Cerebellar cortex (tissue), 1 donor: ENCODE measurements at places on chromosomes 3 and 15.

- DNase-seq, result no peak
Observed at GRCh38 chr3:94406595-94406994, 343.7 kb downstream of the NSUN3 start.

- no peak for DNase-seq
Observed at GRCh38 chr3:190024912-190025311, 95.8 kb downstream of the P3H2 start.

- no peak for DNase-seq
Observed at GRCh38 chr3:193803288-193803687, 210.3 kb downstream of the OPA1 start.

DNA sequence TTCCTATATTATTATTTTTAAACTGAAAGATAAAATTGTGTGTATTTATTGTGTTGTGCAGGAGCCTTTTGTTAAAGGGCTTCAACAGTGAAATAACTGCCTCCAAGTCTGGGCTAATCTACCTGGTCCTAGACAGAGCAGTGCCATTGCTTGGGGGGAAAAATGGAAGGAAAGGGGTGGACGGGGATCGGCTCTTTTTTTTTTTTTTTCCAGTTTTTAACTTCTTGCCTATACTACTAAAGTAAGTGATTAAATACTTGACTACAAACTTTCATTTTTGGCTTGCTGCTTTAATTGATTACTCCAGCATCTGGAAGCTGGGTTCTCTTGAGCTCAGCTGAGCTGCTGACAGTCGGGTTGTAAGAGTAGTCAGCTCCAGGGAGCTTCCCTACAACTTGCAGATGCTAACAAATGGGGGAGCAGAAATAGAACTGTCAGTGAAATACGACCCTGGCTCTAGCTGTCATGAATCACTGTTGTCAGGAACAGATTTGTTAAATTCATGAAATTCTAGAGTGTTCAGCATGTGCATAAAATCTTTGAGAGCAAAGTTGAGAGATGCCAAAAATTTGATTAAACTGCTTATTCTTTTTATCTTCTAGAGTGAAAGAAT lies 276.7 kb downstream of the ROBO1 start:
- no peak for DNase-seq

GRCh38 chr3:88117683-88118082 lies 32.1 kb upstream of the C3orf38 start:
- no peak for DNase-seq

DNA sequence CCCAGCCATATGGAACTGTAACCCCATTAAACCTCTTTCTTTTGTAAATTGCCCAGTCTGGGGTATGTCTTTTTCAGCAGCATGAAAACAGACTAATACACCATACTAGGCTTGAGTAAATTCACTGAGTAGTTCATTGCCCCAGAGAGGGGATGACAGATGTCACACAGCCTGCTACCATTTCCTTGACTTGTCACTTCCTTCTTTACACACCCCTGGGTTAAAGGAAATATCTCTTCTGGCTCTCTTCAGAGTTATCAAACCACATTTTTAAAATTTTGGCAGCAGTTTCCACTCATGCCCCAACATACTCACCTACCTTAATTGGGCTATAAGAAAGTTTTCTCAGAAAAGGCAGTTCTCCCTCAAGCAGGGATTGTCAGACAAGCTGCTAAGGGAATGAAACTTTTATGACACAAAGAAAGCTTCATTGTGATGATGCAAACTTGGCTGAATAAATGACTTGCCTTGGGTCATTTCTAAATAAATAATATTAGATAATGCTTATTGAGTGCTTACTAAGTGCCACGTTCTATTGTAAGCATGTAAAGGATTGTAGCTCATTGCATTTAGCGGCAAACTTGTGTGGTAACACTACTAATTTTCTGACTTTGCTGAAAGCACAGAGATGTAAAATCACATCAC lies 68.0 kb upstream of the RBMS3 start:
- DNase-seq, result no peak

DNA sequence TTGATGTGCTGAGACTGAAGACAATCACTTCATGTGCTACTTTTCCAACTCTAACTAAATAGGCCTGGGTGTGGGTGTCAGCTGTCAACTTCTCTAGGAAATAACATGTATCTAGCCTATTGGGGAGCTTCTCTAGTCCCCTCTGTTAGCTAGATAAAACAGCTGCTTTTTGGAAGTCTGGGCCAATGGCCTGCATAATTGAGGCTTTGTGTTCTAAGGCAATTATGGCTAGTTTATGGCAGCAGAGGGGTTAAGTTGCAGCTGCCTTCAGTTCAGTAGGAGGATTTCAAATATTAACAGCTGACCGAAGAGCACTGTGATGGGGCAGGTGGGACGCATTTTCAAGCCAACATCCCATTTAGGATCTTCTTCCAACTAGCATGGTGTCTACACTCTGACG lies 6.4 kb downstream of the COL8A1 start:
- no peak for DNase-seq

DNA sequence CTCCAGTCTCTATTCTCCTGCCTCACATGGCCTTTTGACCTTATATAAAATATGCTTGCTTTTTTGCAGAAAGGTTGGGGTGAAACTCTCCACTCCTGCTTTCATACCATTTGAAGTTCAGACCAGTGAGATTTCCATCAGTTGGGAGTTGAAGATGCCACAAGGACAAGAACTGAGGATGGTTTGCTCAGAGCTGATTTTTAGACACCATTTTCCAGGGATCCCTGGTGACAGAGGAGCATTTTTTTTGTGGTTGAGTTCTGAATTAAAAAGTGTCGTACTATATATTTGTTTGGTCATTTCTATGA lies 8.8 kb upstream of the TM4SF1 start:
- DNase-seq, result no peak

DNA sequence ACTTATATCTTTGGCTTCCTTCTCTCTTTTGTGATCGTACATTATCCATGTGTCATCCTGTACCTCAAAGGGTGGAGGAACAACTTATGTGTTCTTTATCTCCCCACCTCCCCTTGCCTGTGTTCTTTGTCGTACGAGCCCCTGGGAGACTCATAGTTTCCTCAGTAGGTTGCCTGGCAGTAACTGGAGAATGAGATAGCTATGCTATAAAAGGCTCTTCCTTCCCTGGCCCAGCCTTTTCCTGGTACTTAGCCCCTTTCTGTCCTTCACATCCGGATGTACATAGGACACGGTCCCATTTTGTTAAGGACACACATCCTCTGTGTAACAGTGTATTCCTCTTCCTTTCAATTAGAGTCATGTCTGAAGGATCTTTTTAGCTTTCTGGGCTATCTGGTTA lies 32.1 kb downstream of the PLCL2 start:
- DNase-seq, result no peak

DNA sequence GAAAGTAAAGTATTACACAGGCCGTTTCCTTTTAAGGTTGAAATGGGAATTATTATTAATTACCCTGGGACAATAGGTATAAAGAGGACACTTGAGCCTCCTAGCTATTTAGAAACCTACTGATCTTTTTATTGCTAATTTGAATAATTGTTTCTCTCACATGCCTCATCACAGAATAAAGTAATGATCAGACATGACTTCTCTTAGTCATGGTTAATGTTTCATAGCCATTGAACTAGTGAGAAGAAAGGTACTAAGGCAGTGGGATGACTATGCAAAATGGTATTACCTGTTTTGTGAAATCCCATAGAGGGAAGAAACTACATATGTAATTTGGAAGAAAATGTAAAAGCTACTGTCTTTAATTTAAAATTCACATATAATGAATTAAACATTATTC lies 85.6 kb downstream of the EPHA6 start:
- no peak for DNase-seq

DNA sequence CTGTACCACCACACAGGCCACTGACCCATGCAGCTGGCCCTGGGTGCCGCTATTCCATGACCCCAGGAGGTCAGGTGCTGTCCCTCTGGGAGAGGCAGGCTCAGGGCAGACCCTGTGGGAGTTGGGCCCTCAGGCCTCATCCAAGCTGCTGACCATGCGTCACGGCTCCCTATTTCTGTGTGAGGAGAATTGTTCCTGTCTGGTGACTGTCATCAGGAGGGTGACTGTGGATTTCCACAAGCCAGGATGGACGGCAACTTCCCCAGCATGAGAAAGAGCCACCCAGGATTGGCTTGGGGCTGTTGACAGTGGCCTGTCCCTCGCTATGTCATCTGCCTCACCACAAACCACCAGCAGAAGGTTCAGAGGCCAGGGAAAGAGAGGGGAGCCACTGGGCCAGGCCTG lies 41.4 kb downstream of the ZDHHC19 start:
- DNase-seq, result no peak

DNA sequence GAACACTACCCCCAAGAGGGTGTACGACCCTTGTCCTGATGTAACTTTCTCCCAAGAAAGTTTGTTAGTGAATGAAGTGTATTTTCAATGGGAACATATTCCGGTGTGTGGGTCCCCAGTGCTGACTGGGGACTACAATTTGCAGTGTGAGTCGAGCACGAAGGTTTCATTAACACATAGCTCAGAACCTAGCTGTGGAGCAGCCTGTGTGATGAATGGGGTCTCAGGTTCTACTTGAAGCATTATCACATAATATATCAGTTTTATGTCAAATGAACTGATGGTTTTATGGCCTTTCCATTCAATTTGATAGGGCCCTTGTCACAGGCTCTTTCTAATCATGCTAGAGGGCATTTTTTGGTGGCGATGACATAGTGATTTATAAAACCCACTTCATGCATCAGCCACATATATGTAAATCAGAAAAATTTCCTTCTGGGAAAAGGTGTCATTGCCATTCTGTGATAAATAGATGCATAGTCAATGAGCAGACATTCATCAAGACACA lies 44.1 kb downstream of the RETNLB start:
- DNase-seq, result no peak

- DNase-seq, result no peak
Observed at GRCh38 chr3:8552223-8552762, 50.7 kb downstream of the LMCD1 start.

- DNase-seq, result no peak
Observed at GRCh38 chr3:194939532-194939909, 253.8 kb downstream of the FAM43A start.

DNA sequence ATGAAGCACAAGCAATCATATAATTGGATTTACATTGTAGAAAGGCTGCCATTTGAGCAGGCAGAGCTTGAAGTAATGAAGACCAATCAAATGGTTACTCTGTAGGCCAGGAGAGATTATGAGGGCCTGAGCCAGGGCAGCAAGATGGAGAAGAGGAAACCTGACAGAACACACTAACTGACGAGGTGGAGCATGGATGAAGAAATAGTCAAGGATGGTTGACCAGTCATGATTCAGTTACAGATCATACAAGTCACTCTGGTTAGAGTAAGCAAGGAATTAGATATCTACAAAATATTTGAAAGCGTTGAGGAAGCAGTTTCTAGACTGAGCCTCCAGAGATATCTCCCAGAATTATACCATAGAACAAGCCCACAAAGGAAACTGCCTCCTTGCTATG lies 101.8 kb upstream of the THSD4 start:
- no peak for DNase-seq

GRCh38 chr3:152857082-152857481 lies 22.2 kb downstream of the P2RY1 start:
- DNase-seq, result no peak

- no peak for DNase-seq
Observed at GRCh38 chr15:48381861-48382260, 50.6 kb downstream of the DUT start.

DNA sequence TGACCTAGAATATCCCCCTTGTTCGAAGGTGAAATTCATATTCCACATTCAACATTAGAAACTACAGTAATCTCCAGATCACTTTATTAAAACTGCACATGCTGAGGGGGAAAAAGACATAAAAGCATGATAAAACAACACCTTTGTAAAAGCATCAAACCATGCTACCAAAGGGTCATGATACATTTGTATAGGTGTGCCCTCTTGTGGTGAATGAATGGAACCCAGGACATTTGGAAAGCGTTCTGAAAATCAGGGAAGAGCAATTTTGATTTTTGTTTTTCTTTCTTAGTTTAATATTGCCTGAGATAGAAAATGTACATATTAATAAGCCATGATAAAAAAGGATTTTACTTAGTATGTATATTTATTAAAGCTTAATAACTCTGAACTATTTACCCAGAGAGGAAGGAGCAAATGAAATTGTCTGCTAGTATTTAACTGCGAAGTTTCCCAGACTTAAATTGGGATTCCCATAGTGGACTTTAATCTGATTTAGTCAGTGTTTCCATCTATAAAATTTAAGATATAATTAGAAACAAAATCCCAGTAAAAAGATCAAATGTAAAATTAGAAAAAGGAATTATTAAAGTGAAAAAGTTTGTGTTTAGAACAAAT lies 105.8 kb upstream of the ARL6 start:
- peak; percentile 53 for DNase-seq

DNA sequence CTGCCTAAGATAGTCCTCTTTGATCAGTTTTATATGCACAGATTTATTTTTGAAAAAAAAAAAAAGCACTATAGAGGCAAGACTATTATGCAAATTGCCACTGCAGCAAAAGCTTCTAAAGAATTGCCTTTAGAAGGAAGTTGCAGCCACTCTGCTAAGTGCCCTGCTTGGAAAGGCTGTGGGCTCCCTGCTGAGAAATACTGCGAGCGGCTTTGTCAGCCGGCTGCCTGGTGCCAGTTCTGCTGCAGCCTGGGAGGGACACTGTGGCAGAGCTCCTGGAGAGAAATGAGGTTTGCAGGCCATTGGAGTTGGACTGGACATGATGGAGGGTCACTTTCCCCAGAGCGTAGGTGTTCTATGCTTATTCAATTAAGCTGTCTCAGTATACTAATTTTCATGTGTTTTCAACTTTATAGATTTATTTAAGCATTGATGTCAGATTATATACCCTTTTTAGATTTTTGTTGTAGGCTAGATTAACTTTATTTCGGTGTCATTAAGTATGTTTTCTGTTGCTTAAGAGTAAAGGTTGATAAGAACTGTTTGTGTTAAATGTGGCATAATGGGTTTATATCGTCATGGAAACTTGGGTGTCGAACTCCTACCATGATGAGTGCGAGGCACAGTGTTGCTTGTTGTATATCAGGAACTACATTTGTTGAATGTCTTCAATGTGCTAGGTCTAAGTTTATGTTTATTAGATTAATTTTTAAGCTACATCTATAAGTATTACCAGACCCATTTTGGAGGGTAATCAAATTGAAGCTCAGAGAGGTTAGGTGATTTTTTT lies 6.6 kb downstream of the MAP2K5 start:
- DNase-seq, result peak; percentile 85

- DNase-seq, result no peak
Observed at GRCh38 chr3:194931347-194931746, 245.7 kb downstream of the FAM43A start.
